Cerebellar nuclear complex (tissue), 1 donor: ENCODE measurements at places on chromosomes 5 and 9.

- no peak for DNase-seq
These were observed 125.6 kb upstream of the DMRT1 start for GRCh38 chr9:715743-716400.

GRCh38 chr9:93601666-93602065, 25.3 kb downstream of the PHF2 start:
- DNase-seq, result no peak

GRCh38 chr9:109974143-109974917, 194.3 kb downstream of the PALM2AKAP2 start:
- DNase-seq, result no peak

DNA sequence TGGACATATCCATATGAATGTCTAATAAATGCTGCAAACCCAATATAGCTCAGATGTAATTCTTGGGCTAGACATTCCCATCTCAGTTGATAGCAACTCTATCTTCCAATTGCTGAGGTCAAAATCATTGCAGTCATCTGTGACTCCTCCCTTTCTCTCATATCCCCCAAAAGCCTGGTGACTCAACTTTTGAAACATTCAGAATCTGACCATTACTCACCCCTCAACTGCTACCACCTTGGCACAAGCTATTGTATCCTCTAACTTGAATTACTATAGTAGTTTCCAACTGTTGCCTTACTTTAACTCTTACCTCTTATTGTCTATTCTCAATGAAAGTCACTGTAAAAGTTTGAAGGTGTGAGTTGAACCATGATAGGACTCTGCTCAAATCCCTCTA, 600.1 kb upstream of the RGMB start:
- no peak for DNase-seq

GRCh38 chr9:69590266-69590665, 81.9 kb downstream of the APBA1 start:
- peak; percentile 63 for DNase-seq
